ENCODE measurements at places on chromosomes 2 and 18.
A peak's percentile ranks its signal among the peaks of the same experiment; 100 is the strongest.

- ATAC-seq = no peak
These were observed 19.7 kb downstream of the GNLY start for GRCh38 chr2:85713836-85714235.

DNA sequence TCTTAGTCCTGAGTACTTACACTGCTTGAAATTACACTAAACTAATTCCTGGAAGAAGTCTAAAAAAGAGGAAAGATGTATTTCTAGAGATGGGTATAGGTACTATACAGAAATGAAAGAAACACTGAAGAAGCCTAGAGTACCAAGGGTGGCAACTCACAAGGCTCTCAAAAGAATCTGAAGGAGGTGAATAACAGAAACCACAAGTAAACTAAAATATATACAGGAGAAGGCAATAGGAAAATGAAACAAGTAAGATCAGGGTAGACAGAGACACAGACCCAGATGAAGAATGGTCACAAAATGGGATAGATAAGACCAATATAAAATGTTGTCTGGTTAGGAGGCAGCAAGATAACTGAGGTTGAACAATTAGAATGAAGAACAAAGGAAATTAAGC, 59.9 kb downstream of the USP37 start:
- ATAC-seq = no peak

GRCh38 chr18:61637905-61638595, 254.8 kb downstream of the RNF152 start:
- no peak for ATAC-seq

DNA sequence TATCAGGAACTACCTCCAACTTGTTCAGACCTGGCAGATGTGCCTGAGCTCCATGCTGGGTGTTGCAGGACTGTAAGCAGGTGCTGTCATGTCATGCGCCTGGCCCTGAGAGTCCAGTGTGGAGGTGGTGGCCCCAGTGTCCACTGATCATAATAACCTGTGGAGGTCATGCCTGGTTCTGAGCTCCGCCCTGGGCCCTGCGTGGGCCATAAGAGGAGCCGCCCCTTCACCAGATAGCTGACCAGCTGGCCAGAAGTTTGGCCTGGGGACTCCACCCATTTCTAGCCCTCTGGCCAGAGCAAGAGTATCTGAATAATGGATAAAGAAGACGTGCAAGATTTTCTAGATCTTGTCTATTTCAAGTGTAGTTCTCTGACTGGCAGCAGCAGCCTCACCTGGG, 72.4 kb downstream of the CTIF start:
- no peak for ATAC-seq

DNA sequence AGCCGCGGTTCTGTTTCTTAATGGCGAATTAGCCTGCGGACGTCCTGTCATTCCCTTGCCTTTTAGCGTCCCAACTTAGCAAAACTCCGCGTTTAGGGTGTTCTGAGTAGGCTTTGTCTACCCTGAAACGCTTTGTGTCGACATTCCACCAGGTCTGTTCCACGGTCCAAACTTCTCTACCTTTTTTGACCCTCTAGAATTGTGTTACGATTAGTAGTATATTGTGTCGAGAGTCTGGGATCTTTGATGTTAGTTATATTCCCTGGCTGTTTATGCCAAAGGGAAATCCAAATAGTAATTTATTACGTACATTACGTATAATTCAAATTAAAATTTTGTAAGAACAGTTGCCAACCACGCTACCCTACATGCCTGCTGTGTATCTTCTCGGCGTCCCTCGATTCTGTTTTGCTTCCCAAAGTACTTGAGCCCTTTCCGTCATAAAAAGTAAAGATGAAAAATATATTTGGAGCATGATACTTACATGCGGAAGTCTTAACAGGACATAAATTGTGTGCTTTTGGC, 495 bp upstream of the TTC32 start:
- peak; percentile 5 for ATAC-seq

DNA sequence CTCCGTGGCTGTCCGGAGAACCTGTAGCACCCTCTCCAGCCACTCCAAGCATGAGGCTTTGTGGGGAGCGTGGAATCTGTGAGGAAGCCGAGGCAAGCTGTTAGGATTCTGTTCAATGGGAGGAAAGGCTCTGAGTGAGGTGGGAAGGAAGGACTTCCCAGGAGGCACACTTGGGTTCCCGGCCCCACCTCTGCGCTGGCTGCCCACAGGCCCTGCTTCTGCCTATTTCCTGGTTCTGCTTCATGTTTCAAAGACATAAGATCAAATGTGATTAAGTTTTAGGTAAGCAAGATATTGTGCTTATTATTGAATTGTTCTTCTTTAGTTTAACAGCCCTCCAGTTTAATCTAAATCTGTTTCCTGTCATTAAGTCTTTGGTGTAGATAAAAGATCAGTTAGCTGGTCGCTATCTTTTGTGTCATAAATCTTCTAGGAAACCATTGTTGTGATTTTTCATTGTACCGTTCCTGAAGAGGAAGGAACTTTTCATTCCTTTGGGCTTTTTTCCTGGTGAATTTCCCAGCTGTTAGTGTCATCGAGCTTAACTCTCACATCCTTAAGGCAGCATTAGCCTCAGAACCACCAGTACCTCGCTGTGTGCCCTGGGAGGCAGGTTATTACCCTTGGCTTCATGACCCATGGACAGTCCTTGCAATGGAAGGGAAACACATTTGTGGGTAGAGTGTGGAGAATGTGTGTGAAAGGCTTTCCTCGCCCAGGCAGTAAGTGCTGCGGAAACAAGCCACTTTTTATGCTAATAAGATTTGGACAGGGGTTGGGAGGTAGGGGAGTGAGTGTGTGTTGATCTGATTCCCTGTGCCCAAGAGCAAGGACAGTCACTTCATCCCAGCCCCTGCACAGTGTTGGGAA, 61.9 kb upstream of the ALPP start:
- no peak for ATAC-seq

DNA sequence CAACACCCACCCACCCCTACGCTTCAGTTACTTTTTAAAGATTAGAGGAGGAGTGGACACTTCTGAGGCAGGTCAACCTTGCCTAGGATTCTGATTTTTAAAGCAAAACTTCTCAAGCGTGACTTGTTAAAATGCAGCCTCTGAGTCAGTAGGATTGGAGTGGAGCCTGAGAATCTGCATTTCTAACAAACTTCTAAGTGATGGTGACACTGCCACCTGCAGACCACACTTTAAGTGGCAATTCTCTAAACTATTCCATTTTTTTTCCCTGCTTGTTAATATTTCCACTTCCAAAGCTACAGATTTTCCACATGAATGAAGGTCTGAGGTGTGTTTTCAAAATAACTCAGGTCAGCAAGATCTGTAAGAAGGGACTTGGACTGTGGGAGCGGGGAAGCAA, 171.1 kb upstream of the CCDC150 start:
- no peak for ATAC-seq

DNA sequence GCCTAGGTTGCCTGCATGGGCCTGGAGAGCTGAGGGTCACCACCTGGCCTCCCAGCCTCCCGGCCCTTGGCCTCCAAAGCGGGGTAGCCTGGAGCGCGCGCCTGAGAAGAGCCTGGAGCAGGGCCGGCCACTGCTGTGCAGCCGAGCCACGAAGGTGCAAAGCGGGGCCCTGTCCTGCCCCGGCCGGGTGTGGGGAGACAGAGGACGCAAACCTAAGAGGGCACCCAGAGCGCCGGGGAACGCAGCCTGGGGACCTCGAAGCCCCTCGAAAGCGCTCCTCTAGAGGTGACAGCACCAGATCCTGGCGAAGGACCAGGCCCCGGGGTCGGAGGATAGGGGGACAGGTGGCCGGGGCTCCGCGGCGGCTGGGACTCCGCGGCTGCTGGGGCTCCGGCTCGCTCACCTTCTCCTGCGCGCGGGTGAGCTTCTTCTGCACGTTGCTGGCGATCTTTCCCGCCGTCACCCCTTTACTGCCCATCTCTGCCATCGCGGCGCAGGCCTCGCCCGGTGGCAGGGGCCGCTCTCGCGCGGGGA, 430 bp downstream of the BIN1 start:
- peak; percentile 39 for ATAC-seq

DNA sequence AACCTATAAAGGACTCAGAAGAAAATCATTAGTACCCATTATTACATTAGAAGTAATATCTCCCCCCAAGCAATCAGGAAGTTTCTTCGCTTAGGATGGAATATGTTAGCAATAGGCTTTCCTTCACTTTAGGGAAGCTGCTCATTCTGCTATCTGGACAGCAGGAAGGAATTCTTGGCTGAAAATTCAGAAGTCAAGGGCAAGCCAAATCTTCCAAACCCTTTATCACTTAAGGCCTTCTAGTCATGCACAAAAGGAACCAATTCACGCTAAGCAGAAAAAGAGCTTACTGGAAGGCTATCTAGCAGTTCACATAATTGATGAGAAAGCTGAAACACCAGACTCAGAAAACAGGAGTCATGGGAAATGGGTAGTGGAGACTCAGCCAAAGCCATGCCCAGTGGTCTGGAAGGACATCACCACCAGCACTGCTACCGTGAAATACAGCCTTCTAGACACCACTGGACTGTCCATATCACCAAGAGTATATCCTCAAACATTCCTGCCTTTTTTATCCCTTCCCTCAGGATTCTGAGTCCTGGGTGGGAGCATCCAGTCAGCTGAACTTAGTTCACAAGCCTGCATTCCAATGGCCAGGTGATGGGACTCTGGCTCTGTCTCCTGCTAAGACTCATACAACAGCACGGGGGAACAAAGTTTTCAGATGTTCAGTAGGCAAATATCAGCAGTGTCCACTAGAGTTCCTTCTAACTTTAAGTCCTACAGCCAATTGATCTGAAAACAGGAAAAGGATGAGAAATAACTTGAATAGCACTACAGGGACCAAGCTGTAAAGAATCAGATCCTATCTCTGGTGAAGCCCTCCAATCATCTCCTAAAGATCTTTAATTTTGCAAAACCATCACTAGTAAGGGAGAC, 14.8 kb upstream of the ADAM17 start:
- ATAC-seq = peak; percentile 25

GRCh38 chr2:156305121-156305520, 27.4 kb downstream of the NR4A2 start:
- no peak for ATAC-seq

DNA sequence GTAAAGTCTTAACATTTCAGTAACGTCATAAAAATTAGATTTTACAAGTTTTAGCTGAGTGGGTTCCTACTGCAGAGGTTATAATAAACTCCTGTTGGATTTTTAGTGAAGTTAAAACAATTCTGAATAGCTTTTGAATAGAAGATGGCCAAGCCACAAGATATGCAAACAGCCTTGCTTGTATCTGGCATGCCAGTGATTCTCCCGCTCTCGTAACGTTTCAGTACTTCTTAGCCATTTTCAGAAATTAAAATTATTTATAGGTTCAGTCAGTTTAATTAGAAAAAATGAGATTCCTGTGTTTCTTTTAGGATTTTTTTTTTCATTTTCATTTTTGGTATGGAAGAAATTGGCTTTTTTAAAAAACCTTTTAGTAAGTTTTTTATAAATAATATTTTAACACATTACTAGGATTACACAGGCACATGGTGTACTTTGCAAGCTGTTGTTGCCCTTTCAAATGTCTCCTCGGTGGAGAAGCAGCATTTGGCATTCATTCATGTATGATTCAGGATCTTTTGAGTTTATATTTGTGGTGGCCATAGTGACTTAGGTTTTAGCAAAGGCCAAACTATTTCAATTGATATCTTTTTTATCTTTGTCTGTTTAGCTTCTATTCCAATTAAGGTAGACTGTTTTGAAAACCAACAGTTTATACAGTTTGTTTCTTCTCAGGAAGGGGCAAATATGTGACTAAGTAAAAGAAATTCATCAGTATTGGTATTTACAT, 30.6 kb upstream of the RND3 start:
- peak; percentile 23 for ATAC-seq

DNA sequence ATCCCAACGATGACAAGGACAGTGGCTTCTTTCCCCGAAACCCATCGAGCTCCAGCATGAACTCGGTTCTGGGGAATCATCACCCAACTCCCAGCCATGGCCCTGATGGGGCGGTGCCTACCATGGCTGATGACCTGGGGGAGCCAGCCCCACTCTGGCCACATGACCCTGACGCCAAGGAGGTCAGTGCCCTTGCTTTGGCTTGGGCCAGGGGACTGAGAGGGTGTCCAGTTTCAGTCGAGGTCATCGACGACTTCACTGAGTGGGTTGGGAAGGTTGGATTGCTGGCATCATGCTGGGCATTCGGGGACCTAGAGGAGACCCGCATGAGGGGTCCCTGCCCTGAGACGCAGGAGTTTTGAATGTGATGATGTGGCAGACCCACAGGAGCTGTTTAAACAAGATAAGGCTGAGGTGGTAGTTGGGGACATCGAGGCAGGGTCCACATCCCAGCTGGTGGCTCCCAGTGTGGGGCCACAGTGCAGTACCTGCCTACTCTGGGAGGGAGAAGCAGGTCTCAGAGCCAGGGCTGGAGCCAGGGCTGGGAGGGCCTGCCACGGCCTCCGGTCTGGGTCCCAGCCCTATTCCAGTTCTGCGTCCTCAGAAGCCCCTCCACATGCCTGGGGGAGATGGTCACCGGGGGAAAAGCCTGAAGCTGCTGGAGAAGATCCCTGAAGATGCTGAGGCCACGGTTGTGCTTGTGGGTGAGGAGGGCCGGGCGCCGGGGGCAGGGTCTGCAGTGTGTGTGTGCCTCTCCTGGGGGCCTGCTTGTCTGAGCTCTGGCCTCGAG, 6.0 kb downstream of the SLC4A3 start:
- ATAC-seq = no peak

- no peak for ATAC-seq
These were observed 27.4 kb downstream of the PSMD14 start for GRCh38 chr2:161335626-161336025.

DNA sequence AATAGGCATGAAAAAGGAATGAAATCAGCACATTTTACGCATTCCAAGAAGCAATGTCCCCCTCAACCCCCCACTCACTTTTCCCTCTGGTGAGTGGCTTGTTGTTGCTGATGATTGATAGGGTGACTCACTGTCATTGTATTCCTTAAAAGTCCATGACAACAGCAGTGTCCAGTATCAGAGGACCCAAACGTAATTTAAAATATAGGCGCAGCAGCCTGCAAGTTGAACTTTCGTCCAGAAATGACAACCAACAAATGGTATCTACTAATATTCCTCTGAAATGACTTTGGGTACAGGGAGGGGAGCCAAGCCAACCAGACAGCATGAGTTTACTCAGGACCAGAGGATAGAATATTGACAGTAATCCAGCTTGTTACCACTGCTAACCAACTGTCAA, 182.9 kb upstream of the SIX3 start:
- no peak for ATAC-seq

GRCh38 chr2:20992201-20992711, 51.6 kb downstream of the APOB start:
- ATAC-seq = peak; percentile 86

- no peak for ATAC-seq
These were observed 79.4 kb upstream of the FAM136A start for GRCh38 chr2:70381235-70381634.

GRCh38 chr2:6824962-6825361, 40.7 kb downstream of the CMPK2 start:
- no peak for ATAC-seq

All from SK-N-SH treated with all-trans-retinoic acid at 6 μM for 48 hours (cell line).